ENCODE measurements at places on chromosomes 6 and 20.

DNA sequence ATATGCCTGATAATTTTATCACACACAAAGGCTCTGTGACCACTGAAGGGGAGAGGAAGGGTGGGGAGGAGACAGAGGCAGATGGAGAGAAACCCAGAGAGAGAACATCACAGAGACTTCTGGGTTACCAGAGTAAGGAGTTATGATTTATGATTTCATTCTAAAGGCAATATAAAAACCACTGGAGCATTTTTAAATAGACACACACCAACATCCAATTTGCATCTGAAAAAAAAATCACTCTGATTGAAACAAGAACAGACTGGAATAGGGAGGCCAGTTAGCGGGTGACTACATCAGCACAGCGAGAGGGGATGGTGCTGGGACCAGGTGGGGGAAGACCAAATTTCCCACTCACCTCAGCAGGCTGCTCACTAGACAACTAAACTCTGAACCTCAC lies 104.8 kb downstream of the AGPAT4 start:
- DNase-seq: no peak

GRCh38 chr20:51631953-51632352 lies 89.4 kb upstream of the NFATC2 start:
- DNase-seq: no peak

DNA sequence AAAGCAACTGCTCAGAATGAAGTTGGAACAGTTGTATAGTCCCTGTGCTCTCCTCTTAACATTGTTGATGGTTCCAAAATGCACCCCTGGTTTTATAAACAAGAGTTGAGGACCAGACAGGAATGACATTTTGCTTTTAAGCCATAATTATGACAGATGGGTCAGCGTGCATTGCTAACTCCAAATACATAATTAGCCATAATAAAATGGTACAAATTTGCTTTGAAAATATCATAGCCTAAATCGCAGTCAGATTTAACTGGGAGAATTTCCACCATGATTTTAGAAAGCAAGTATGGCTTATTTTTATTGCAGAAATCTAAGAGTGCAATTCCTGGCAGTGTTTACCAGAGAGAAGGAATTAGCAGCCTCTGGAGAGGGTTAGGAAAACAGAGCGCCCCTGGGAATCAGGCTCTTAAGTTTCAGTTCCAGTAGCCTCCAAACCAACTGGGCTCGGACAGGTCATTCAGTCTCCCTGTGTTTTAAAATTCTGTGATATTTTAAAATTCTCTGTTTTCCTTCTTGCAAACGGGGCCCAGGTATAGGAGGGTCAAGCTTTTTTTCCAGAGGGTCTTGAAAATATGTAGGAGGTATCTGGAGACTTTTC lies 302.3 kb downstream of the TBC1D7 start:
- no peak for DNase-seq

- DNase-seq: no peak
Measured at GRCh38 chr20:48912065-48912464, 9.4 kb upstream of the ARFGEF2 start.

GRCh38 chr6:30112402-30112994 lies 392 bp downstream of the TRIM31 start:
- no peak for DNase-seq

- DNase-seq: no peak
Measured at GRCh38 chr6:139473731-139474130, 99.3 kb upstream of the CITED2 start.

DNA sequence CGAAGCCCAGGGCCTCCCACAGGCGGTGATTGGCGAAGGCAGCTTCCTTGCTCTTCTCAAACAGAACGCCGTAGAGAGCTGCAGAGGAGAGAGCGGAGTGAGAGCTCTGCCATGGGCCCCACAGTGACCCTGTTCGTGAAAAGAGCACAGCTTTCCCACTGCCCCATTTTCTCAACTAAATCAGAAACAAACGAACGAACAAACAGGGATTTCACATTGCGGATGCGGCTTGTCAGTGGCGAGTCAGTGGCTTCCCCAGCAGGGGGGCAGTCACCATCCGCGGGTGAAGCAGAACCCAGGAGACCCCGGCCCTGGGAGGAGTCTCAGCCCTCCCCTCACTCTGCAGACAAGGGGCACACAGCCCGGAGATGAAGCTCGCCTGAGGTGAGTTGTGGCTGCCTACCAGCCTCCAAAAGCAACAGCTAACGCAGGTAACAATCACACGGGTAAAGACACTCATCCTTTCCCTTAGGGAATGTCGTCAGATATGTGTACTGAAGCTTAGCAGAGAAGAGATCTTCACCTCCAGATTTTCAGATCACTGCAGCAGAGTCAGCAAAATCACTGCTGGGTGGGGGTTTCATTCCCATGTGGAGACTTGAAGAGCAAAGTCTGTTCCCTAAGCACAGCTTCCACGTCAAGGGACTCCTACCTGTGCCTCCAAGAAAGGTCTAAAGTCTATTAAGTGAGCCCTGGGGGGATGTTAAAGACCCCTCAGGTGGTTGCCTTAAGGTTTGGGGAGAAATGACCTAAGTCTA lies 51.2 kb upstream of the GPR31 start:
- no peak for DNase-seq

DNA sequence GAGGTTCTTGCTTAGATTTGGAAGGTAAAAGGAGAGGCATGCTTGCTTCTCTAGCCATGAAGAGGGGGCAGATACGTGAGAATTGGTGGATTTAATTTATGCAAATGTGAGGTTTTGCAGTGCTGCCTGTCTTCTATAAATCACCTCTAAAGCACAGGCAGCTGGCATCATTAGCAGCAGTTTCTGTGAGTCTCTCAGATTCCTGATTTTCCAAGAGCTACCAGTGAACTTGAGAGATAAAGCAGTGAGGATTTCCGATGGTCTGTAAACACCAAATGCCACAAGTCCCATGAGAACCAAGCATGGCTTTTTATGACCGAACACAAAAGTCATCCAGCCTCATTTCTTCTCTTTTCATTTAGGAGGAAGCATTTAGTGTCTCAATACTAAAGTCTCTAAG lies 3.2 kb upstream of the SIRPB2 start:
- no peak for DNase-seq

- DNase-seq: no peak
Measured at GRCh38 chr6:2558861-2559801, 191.6 kb downstream of the MYLK4 start.

DNA sequence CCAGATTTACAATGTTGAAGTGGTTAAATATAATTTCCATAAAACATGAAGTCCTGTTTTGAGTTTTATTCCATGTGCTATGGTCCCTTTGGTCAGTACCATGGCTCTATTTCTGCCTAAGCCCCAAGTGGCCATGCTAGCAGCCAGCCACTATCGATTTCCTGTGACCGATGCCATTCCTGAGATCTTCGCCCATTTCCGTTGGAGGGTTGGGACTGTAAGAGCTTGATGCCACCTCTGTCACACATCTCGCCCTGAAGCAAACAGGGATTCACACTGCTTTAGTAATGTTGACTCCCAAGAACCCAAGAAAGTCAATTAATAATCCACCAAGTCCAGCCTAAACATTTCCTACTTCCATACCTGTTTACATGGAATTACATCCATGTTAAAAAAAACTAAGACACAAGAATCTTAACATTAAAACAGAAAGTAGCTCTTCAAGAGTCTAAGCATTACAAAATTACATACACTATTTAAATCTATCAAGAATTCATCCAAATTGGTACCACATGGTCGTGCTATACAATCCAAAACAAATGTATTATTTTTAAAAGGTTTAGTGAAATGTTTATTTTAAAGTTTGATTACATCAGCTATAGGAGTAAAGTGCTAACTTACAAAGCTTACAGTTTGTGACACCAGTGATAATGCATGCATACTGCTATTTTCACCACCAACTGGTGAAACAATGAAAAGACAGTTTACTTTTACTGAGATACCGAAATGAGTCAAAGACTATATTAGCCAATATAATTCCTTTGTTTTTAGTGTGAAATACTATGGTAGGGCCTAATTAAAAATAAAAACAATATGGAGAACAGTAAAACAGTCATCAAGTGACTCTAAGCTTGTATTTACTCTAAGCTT lies 2.5 kb downstream of the RBM39 start:
- DNase-seq: peak; percentile 58

GRCh38 chr20:22795871-22796270 lies 211.5 kb upstream of the FOXA2 start:
- DNase-seq: peak; percentile 93

DNA sequence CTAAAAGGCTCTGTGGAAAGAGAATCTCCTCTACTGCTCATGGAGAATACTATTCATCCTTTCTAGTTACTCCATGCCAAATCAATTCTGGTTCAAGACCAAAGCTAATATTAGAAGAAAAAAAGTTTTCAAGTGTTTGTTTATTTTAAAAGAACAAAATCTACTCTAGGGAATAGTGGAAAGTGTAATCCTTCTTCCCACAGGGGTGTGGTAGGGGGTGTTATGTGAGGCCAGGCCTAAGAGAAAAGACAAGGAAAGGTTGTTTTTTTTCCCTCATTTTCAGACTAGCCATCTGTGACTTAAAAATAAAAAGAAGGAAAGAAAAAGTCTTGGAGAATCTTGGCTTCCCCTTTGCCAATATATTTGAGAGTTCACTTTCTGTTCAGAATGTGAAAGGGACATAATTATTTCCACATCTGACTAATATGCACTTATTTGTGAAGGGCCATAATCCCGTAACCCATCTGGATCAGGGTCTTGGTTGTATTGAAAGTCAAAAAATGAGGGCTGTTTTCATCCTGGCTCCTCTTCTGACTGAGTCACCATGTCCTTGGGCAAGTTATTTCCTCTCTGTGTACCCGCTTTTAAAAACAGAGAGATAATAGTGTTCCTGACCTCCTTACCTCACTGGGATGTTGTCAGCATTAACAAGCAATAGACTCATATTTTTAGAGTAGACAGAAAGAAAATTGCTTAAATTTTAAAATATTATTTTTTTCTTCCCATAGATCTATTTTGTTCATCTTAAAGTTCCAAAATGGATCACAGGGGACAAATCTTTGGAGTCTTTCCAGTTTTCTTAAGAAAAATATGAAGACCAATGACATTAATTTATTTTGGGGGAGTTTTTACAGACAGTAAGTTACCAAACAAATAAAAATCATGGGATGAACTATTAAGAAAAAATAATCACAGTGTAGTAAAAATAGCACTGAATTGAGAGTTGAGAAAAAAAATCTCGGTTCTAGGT lies 233.7 kb downstream of the IBTK start:
- DNase-seq: peak; percentile 70

DNA sequence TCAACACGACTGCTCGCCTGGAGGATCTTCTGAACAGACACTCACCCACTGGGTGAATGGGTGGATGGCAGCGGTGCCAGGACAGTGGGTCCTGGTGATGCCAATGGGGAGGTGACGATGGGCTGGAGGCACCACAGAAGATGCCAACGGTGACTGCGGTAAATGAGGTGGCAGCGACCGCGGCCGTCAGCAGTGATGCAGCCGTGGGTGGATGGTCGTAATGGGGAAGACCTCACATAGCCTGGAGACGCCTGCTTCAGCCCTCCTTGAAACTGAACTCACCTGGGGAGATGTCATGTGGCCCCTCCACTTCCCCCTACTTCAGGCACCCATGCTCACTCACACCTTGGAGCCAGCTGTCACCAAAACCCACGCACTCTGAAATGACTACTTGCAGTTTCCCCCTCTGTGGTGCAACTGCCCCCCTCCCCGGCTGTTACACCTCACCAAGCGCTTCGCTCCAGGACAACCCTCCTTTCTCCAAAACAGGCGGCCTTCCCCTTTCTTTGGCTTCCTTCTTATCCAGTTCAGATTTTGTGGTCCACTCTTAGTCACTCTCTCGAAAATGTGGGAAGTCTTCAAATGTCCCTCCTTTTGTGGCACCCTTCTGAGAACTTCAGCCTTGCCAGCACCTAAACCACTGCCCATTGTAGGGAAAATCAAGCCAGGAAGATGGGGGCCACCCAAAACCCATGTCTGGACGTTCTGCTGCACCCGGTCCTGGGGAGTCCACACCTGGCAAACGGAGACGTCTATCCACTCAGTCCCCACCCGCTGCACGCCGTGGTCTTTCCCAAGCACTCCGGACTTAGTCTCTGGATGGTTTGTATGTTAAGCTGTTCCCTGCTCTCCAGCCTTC lies 10.4 kb upstream of the ABHD16B start:
- DNase-seq: no peak

GRCh38 chr6:52390361-52390727 lies 28.4 kb downstream of the PAQR8 start:
- DNase-seq: peak; percentile 77

- no peak for DNase-seq
Measured at GRCh38 chr20:43642548-43642947, 24.4 kb upstream of the MYBL2 start.

GRCh38 chr6:6865611-6866010 lies 242.2 kb upstream of the RREB1 start:
- no peak for DNase-seq

- no peak for DNase-seq
Measured at GRCh38 chr6:16789329-16790038, 28.2 kb upstream of the ATXN1 start.

DNA sequence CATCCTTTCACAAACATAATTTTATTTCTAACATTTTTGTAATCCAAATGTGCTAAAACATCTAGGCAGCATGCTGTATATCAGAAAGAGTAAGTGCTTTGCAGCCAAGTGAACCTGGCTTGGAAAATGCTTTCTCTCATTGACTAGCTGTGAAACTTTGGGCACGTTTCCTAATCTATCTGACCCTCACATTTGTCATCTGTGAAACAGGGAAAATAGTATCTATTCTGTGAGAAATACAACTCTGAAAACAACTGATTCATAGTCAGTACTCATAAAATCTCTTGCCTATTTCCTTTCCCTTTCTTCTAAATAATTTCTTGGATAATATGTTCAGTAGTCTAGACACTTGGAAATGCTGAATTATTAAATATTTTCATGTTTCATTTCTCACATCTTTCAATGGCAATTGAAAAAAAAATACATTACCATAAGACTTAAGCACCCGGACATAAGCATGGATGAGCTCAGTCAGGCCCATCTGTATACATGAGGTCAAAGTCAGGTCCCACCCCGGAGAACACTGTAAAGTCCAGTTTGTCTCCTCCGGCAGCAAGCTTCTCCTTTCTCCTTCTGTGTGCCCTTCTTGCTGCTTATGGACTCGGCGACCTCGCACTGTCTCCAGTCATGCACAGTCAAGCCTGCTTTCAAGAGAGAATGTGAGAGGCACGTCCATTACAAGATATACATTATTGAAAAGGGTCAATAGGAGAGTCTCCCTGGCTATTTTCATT lies 455.0 kb upstream of the SOX4 start:
- no peak for DNase-seq

- peak; percentile 71 for DNase-seq
Measured at GRCh38 chr6:109059571-109060021, 35.0 kb downstream of the SESN1 start.

- peak; percentile 31 for DNase-seq
Measured at GRCh38 chr6:100353276-100354015, 111.3 kb downstream of the SIM1 start.

GRCh38 chr6:48535582-48536009 lies 424.6 kb upstream of the PTCHD4 start:
- DNase-seq: peak; percentile 75

GRCh38 chr20:988272-988671 lies 13.8 kb downstream of the RSPO4 start:
- no peak for DNase-seq

- no peak for DNase-seq
Measured at GRCh38 chr6:7143476-7143974, 35.8 kb downstream of the RREB1 start.
